ENCODE measurements at places on chromosomes 2 and 18.

DNA sequence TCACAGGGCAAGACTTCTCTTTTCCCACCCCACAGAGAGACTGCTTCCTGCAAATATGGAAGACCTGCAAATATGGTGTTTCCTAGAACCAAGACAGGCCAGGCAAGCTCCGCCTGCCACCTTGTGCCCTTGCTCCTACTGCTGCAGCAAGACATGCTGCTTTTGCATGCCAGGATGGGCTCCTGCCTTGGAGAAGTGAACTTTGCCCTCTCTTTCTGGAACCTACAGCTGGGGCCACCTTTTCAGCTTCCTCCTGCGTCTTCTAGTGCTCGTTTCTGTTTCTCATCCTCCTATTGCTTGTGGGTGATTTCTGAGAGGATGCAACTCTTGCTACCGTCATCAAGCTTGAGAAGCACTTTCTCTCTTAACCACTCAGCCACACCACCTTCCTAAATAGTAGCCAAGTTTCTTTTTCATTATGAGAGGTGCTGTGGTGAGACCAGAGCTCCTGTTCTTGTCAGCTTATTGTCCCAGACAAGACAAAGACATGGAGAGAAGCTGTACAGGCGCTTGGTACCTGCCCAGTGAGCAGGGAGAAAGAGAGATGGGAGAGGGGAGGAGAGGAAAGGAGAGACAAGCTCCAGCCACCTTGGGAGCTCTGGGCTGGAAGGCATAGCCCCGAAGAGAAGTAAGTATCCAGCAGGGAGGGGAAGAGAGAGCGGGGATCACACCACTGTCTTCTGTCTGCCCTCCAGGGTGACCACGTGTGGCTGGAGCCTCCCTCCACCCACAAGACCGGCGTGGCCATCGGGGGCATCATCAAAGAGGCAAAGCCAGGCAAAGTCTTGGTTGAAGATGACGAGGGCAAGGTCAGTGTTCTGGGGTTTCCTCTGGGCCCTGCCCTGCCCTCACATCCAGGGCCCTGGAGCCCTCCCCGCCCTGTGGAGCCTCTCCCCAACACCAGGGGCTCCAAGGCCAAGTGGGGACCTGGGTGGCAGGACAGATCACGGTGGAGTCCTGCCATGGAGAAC is 28.3 kb downstream of the MYO7B start:
- DNase-seq, result no peak

- DNase-seq, result no peak
Measured at GRCh38 chr2:127032621-127033020, 74.3 kb downstream of the BIN1 start.

DNA sequence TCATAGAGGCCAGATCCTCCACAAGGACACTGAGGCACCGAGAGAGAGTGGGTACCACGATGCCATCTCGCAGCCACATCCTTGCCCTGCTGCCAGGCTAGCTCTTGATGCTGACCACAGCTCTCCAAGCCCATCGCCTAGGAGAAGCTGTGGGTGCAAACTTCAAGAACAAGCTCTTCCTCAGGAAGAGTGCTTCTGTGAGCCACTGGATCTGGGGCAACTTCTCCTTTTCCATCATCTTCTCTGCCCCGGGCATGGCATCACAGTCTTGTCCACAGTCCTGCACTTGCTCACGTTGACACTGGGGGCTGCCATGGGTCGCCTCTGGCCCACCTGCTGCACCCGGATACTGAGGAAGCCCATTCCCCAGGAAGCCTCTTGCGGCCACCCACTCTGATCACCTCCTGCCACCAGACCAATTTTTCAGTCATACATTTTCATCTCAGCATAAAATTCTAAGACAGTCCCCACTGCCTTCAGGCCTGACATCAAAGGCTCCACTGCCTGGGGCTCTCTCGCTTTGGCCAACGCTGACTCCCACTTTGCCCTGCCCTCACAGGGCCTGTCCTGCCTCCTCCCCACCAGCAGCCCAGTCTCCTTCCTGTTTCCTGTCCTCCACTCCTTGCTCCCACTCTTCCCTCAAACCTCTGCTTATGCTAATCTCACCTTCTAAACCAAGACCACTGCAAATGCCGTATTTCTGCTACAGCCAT is 243.9 kb downstream of the AFF3 start:
- no peak for DNase-seq

DNA sequence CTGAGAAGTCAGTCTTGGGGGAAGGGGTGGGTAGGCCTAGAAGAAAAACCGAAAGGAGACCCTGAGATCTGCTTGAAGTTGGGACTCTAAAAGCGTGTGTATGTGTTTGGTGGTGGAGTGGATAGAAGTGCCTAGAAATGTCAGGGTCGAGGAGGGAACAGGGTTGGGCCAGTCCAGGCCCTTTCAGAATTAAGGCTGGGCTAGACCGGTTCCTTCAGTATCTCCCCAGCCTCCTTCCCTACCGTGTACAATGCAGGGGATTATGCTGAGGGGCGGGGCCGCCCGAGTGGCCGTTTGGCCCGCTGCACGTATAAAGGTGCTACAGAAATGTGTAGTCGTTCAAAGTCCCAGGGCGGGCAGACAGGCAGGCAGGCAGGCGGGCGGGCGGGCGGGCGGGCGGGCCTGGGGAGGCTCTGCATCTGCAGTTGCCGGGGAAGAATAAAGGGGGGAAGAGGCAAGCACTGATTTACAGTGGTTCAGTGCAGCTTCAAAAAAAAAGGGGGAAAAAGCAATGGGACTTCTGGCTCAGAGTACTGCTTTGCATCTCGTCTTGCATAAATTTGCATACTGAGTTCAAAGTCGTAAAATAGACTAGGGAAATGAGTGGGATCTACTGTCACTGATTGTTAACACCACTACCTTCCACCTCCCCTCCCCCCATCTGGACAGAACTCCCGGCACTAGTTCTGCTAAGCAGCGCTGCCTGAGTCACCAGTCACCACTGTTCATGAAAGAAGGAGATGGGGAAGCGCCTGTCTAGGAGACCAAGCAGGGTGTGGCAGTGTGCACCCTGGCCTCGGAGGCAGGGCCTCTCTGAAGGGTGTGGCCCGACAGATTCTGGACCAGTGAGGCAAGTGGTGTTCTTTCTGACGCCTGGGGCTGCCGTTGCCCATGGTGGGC is 3.6 kb downstream of the IGFBP2 start:
- DNase-seq, result no peak

- no peak for DNase-seq
Measured at GRCh38 chr2:11947956-11948355, 201.5 kb downstream of the LPIN1 start.

DNA sequence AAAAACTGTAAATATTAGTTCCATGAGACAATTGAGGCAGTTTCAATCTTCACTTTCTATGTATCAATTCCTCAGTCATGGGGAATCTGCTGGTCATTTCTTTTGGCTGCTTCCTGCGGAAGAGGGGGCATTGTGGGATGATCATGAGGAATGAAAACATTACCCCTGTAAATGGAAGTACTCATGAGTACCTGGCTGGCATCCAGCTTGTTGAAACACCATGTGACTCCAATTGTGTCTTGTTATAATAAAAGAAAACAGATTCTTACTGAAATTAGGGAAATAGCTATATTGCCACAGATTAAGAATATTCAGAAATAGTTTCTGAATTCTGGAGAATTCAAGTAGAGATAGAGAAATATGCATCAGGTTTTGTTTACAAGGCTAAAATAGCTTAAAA is 41.6 kb upstream of the GPR39 start:
- no peak for DNase-seq

DNA sequence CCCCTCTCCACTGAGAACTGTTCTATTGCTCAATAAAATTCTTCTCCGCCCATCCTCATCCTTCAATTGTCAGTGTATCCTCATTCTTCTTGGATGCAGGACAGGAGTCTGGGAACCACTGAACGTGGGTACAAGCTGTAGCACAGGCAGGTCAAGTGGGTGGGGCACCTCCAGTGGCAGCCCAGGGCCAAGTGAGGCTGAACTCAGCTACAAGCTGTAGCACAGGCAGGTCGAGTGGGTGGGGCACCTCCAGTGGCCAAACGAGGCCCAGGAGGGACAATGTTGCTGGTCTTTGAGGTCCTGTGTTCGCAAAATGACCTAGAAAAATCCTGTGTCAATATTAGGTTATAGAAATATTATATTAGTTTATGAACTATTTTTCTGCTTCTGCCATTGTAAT is 352.0 kb downstream of the TMX3 start:
- DNase-seq, result no peak

DNA sequence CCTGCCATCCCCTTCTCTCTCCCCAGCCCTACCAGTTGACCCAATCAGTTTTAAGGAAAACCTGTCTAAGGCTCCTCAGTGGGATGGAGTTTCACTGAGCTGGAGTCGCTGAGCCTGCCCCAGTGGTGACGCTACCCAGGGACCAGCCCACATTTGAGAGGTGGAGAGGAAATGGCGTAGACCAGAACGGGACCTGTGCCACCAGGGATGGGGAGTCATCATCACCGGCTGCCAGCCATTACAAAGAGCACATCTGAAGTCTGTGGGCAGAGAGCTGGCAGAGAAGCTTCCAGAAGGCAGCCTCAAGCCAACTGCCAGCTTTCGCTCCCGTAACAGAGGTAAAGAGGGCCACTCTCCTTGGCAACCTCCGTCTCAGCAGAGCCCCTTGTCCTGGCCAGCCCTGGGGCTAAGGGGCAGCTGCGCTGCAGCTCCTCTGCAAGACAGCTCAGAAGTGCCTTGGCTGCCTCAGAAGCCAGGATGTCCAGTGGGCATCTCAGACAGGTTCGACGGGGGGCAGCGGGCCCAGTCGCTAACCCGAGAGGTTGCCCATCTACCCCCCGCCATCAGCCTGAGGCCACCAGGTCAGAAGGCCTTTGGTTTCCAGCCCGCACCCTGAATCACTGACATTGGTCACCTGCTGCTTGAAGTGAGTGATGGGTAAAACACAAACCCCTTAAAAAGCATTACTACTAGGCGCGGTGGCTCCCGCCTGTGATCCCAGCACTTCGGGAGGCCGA is 15.4 kb downstream of the SDC1 start:
- DNase-seq, result no peak
